ENCODE measurements at places on chromosomes 7 and 10.

GRCh38 chr7:129782818-129783583, 169.8 kb downstream of the UBE2H start:
- DNase-seq, result peak; percentile 66

GRCh38 chr10:22657024-22657423, 57.4 kb downstream of the PIP4K2A start:
- DNase-seq, result no peak

DNA sequence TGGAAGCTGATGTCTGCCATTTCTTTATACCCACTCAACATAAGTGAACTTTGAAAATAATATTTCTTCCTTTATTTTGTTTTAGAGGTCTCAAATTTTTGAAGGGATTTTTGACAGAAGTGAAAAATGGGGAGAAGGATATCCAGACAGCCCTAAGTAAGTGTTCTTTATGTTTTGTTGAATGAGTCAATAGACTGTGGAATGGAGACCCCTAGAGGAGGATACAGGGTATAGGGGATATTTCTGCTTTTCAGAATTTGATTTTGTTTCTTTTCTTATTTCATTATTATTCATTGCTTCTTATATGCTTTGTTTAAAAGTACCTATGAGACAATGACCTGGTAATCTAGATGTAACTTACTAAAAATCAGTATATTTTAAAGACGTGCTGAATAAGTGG, 34.4 kb downstream of the PLEKHA8 start:
- DNase-seq, result peak; percentile 60

DNA sequence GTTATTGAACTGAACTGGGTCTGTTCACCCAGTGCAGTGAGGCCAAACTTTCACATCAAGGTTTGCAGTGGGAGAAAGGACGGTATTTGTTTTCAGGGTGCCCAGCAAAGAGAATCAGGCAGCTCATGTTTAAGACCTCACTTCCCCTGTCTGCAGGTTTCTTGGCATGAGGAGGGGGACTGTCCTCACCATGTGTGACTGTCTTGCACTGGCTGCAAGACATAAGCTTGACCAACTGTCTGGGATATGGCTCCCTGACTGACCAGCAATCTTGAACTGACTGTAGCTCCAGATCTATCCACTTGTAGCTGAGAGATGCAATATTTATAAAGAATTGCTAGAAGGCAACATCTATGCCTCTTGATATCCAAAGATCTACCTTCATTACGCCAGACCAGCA, 39.9 kb downstream of the RAMP3 start:
- no peak for DNase-seq

- no peak for DNase-seq
Observed at GRCh38 chr7:36855330-36855729, 131.0 kb upstream of the AOAH start.

- peak; percentile 49 for DNase-seq
Observed at GRCh38 chr10:52729271-52730104, 43.1 kb downstream of the MBL2 start.

GRCh38 chr7:143987513-143987912, 12.6 kb upstream of the OR6B1 start:
- DNase-seq, result no peak

GRCh38 chr7:141039376-141039775, 24.6 kb upstream of the MRPS33 start:
- DNase-seq, result peak; percentile 43

Measured in suppressor macrophage treated with lipopolysaccharide for 1 hour (primary cell).